GF-D8 (cell line): ENCODE measurements at places on chromosomes 3 and 15.

DNA sequence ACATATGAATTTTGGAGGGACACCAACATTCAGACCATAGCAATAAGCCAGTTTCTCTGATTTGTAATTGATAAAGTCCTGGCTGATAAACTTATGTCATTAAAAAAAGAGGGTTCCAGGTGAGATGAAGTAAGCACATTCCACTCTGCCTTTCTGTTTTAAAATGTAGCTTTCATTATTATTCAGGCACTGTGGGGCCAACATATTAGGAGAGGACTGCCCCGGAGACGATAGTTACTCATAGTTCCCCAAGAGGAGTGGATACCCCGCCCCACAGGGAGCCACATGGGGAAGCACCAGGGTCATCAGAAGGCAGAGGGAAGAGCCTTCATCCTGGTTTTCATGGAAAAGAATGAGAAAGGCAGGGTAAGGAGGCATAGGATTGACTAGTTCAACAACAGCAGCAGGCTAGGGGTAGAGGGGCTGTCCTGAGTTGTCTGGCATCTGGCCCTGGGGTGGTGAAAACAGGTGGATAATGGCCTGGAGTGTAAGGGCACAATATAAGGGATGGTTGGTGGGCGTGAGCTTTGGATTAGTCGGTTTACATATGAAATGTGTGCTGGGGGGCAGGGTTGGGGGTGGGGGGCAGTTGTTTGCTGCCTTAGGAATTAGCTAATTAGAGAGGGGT is 78.7 kb upstream of the PROK2 start:
- no peak for DNase-seq

GRCh38 chr3:71087143-71088018 is 496.1 kb downstream of the FOXP1 start:
- no peak for DNase-seq

DNA sequence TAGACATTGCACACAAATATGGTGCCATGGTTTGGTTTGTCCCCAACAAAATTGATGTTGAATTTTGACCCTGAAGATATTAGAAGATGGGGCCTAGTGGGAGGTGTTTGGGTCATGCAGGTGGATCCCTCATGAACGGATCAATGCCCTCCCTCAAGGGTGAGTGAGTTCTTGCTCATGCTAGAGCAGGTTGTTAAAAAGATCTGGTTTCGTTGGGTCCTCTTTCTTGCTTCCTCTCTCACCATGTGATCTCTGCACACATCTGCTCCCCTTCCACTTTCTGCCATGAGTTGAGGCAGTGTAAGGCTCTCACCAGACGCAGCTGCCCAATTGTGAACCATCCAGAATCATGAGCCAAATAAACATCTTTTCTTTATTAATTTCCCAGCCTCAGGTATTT is 87.8 kb upstream of the MDFIC2 start:
- no peak for DNase-seq

DNA sequence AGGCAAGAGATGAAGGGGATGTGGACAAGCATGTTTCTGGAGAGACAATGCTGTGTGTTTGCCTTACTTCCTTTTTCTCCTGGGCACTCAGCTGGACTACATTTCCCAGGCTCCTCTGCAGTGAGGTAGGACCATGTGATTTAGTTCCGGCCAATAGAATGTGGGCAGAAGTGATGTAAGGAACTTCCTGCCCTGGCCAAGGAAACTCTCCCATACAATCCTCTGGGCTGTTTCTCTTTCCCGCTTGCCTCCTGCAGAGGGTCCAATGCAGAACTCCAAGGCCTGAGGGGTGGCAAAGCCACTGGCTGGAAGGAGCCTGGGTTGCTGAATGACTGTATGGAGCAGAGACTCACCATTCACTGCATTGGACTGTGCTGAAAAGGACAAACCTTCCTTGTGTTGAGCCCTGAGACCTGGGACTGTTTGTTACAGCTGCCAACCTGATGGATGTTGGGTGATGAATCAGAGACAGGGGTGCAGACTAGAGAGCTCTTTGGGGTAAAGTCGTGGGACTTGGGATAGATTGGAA is 82.7 kb upstream of the SLC6A6 start:
- peak; percentile 67 for DNase-seq

GRCh38 chr3:122562923-122563716 is 980 bp downstream of the PARP9 start:
- no peak for DNase-seq

- no peak for DNase-seq
Observed at GRCh38 chr3:46659285-46659684, 34.2 kb downstream of the ALS2CL start.

GRCh38 chr15:84983294-84983693 is 1.6 kb downstream of the PDE8A start:
- DNase-seq, result no peak

GRCh38 chr3:113128386-113129015 is 82.9 kb upstream of the BOC start:
- no peak for DNase-seq

DNA sequence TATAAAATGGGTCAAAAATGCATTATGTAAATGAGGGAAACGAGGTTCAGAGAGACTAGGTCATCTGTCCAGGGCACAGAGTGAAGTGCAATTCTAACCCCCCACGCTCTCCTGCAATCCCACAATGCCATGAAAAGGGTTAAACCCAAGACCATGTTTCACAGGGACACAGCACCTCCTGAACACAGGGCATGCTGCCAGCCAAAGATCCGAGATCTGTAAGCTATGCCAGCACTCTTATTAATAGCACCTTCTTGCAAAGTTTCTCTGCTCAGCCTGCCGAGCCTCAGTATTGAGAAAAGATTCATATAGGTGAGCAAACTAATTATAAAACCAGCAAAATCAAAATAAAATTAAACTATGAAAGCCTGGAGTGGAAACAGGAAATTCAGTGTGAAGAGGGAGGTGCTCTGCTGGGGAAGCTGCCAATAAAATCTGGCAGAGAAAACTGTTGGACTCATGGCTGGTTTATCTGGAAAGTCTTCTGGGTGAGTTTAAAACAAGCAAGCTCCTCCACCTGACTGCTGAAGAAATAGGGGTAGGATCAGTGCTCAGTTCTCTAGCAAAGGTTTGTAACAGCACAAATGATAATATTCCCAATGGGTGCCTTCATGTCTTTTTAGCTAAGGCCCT is 50.3 kb downstream of the LRIG1 start:
- no peak for DNase-seq

DNA sequence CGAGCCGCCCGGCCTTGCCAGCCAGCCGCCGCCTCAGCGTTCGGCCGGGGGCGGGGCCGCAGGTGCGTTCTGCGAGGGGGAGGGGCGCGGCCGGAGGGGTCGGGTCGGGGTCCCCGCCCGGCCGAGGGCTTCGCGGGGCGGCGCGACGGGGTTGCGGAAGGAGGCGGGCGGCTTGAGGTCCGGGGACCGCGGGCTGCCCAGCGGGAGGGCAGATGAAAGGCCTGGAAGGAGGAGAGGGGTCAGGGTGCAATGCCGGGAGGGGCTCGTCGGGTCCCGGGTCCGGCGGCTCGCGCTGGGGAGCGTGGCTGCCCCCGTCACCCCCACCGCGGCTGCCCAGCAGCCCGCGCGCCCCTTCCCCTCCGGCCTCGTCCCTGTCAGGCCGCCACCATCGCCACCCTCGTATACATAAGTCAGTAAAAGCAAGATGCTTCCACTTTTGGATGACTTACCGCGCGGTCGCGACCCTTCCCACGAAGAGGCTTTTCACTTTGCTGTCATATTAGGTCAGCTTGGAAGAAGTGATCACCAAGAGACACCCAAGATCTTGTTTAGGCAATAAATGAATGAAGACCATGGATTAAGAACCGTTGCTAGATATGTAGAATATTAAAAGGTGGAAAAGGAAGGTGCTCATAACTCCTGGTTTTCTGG is 620 bp upstream of the ANP32A start:
- no peak for DNase-seq

- DNase-seq, result no peak
Observed at GRCh38 chr3:42665050-42665878, 11.8 kb downstream of the ZBTB47 start.

DNA sequence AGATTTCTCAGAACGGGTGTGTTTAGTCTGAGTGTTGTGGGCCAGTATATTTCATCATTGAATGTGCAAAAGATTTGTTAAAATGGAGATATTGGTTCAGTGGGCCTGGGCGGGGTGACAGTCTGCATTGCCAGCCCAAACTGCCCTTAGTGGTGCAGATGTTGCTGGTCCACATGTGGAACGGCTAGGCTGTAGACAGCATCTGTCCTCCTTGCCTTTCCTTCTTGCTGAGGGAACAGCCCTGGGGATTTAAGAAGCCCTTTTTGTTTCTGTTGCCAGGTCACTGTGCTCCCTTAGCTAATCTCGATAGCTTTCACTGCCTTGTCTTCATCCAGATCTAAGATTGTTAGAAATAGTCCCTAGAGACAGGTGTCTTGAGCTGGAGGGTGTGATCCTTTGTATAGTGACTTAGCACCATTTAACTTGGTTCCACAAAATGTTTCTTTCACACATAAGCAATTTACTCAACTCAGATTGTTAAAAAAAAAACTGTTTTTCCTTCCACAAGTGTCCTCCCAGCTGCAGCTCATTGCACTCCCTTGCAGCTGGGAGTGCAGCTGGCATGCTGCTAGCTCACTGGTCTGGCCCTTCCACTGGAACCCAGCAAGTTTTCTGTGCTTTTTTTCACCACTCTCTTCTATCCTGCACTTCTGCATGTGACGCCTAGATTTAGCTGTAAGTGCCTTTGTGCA is 37.5 kb downstream of the GAP43 start:
- no peak for DNase-seq

DNA sequence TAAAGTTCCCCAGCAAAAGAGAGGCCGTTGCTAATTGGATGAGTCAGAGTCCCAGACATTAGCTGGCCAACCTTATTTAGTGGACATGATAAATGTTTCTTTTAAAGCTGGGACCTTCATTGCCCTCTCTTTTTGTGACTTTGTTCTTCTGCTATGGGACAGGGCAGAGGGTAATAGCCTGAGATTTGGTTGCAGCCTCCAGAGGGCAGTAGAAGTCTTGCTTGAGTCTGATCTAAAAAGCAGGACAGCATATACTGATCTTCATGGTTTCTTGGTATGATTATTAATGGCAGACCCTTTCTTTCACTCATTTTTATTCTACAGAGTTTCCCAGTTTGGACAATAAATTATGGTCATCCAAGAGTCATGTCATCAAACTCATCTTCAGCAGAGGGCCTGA is 25.1 kb upstream of the ZKSCAN7 start:
- DNase-seq, result no peak

DNA sequence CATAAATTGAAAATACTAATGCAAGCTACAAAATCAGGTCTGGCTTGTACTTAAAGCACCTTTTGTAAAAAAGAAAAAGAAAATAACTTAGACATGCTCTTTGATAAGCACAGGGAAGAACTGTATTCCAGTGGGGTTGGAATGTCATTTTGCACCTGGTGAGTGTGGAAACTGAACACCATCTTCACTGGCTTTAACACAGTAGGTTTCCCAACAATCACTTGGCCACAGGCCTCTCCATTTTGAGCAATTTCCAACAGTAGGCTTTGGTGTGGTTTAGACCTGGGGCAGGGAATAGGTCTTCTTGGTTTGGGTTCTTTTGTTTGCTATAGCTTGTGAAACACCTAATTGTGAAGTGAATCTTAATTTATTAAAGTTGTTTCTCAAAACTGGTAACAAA is 18.9 kb downstream of the PDZRN3 start:
- DNase-seq, result no peak

DNA sequence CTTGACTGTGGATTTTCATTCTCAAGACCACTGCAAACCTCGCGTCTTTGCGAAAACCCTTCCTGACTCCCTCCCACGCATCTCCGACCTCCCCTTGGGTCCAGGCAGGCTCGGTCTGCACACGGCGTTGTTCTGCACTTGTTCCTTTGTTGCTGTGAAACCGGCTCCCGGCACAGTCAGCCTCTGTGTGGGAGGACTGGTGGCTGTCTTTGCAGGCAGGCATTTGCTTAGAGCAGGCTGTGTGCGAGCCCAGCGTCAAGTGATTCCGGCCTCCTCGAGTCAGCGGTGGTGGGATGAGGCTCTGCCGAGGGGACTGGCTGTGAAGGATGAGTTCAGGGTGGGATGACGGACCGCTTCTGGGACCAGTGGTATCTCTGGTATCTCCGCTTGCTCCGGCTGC is 102.6 kb upstream of the ROPN1 start:
- no peak for DNase-seq

GRCh38 chr15:92843814-92844213 is 56.3 kb upstream of the CHD2 start:
- no peak for DNase-seq

- DNase-seq, result no peak
Observed at GRCh38 chr3:52983828-52984227, 62.0 kb downstream of the SFMBT1 start.

GRCh38 chr15:94205366-94205765 is 26.0 kb upstream of the MCTP2 start:
- DNase-seq, result peak; percentile 63

- no peak for DNase-seq
Observed at GRCh38 chr3:853489-853888, 239.3 kb upstream of the CNTN6 start.

- DNase-seq, result peak; percentile 52
Observed at GRCh38 chr3:120559242-120560061, 36.7 kb upstream of the NDUFB4 start.

- DNase-seq, result no peak
Observed at GRCh38 chr15:98611808-98612207, 36.5 kb upstream of the IGF1R start.

DNA sequence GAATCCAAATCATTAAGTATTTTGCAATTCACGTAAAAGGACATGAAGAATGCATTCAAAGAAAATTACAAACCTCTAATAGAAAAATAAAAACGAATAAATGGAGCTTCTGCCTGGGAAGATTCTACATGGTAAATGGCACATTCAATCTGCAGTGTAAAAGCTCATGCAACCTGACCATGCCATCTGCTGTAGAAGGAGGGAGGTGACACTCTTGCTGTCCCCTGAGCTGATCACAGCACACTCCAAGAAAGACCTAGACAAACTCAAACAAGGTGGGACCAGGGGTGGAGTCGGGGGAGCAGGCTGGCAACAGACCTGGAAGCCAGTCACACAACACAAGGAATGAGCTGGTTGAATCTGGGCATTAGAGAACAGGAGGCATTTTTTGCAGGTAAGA is 101.8 kb downstream of the BDH1 start:
- DNase-seq, result peak; percentile 8

GRCh38 chr15:55407498-55408011 is 604 bp downstream of the CCPG1 start:
- no peak for DNase-seq

GRCh38 chr3:49839193-49839809 is 17.1 kb downstream of the TRAIP start:
- peak; percentile 61 for DNase-seq

GRCh38 chr15:70604666-70605315 is 158.6 kb downstream of the UACA start:
- no peak for DNase-seq

GRCh38 chr15:31323627-31324026 is 3.0 kb upstream of the KLF13 start:
- no peak for DNase-seq

- no peak for DNase-seq
Observed at GRCh38 chr3:43817825-43818224, 127.1 kb downstream of the ABHD5 start.

DNA sequence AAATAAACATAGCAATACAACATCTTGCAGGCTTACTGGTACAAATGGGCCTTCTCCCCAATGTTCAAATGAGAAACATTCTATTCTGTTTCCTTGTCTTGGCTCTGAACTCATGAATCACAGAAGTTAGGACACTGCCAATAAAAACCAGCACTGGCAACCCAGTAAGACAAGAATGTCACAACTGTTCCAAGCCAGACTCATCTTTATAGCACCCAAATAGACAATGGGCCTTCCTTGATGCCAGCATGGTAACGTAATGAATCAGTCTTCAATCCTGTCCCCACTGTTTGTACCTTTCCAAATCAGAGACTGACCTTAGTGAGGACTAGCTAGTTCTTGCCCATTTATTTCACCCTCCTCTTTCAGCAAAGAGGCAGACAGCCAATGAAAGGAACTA is 14.1 kb upstream of the RPS17 start:
- DNase-seq, result no peak
